Anterior cingulate cortex (tissue), 58 donors: ENCODE measurements at places on chromosomes 12 and 14.

GRCh38 chr12:103011974-103012763, 54.7 kb downstream of the ASCL1 start:
- DNase-seq: no peak

- DNase-seq: no peak
Observed at GRCh38 chr14:35368139-35368460, 36.4 kb downstream of the NFKBIA start.

DNA sequence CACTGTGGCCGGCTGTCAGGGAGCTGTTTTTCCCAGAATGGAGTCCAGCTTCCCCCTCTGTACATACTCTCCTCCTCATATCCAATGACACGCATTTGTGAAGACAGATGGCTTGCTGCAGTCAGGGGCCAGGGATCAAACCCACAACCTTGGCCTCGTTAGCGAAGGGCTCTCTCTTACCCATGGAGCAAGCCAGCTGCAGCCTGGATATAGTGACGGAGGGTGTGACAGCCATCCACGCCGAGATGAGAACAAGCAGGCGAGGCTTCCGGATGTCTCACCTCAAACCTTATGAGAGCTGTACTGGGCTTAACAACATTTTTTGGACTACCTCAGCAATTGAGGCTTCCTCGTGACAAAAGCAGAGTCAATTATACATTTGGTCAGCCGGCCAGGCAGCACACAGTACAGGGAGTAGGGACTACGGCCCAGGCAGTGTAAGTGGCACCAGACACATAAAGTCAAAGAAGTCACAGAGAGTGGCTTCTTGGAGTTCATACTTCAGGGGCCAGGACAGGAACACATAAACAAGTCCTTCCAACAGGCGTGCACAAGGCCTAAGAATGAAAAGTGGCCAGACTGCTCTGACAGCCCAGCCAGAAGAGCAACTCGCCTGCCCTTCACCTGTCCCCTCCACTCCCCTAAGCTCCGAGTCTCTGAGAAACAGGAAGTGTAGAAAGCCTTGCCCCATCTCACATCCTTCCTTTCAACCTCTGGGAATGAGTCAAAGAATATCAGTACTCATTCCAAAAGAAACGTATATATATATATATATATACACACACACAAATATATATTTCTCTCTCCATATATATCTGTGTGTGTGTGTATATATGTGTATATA, 115.1 kb downstream of the TTC7B start:
- DNase-seq: no peak

GRCh38 chr12:53560351-53560750, 53.1 kb upstream of the NPFF start:
- no peak for DNase-seq

- DNase-seq: no peak
Observed at GRCh38 chr14:41350476-41350875, 256.2 kb upstream of the LRFN5 start.

DNA sequence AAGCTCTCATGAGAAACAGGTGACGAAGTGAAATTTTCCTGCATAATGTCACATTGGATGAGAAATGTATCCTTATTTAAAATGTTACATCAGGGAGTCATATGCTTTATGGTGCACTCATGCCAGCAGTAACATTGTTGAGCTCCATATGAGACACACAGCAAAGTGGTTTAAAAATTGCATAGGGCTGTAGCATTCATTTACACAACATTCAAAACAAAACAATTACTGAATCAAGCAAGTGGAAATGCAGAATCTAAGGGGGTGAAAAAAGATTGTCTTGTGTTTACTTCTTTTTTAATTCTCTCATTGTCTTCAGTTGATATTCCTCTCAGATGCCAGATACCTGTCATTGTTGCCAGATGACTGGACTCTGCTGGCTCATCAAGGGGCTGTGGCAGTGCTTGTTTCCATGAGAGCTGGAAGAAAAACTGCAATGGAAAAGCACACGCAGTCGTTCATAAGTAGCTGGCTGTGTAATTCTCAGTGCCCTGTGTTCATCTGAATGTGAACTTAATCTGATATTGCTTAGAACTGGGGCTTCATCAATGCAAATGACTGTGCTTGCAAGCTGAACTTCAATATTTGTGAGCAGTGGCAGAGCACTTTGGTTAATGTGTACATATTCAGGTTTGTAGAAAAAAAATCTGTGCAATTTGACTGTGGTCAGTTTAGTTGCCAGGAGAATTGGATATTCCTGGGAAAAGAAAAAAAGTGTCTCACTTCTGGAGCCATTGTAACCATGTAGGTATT, 305.6 kb downstream of the RAD51B start:
- DNase-seq: no peak

DNA sequence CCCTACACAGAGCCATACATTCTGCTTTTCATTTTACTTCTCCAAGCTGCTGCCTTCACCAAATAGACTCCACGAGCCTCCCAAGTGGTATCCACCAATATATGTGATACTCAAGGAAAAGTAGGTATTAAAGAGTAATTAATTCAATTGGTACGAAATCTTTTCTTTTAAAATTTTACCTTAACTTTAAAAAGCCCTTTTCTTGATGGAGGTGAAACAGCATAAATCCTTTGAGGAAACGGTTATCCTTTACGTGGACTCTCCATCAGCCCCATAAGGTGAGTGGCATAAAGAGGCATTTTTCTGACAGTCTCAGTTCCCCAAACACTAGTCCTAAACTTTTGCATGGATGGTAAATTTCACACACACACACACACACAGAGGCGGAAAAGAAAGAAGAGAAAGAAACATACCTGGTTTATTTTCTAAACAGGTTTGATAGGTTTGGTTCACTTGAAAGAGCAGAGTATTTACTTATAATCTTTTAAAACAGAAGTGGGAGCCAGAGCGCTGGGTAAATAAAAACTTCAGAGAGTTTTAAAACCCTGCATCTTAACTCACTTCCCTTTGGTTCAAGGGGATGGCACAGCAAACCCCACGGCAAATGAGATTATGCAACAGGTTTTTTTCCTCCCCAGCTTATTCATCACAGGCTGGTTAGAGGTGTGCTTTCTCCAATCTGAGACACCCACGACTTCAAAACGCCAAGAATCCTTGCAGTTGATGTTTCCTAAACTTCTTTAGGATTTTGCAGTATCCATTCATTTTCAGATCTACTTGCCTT, 1.9 kb downstream of the DUSP16 start:
- DNase-seq: no peak
